ENCODE measurements at places on chromosomes 16 and 17.
A peak's percentile ranks its signal among the peaks of the same experiment; 100 is the strongest.

DNA sequence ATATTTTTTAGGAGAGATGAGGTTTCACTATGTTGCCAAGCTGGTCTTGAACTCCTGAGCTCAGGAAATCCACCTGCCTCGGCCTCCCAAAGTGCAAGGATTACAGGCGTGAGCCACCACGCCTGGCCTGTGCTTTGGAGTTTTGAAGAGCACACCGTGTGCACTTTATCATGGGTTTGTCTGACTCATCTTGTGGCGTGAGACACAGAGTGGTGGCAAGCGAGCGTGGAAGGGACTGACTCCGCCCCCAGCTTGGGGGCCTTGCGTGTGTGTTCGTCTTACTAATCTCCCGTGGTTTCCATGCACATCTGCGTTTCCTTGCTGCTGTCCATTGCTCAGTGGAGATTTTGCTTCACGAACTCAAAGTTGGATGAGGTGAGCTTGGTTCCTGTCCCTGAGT is 22.9 kb downstream of the CRAMP1 start:
- DNase-seq: no peak

- DNase-seq: peak; percentile 16
Observed at GRCh38 chr17:38585056-38585917, 20.5 kb downstream of the SRCIN1 start.

DNA sequence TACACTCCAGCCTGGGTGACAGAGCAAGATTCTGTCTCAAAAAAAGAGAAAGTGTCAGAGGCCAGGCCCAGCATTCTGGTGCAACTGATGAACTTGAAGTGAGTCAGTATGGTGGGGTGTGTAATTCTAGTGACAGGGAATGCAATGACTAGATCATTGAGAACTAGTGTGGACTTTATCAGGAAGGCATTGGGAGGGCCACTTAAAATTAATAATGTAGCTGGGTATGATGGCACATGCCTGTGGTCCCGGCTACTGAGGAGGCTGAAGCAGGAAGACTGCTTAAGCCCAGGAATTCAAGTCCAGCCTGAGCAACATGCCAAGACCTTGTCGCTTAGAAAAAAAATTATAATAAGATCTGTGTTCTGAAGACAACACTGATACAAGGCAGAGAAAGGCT is 90.8 kb downstream of the STX8 start:
- DNase-seq: no peak

DNA sequence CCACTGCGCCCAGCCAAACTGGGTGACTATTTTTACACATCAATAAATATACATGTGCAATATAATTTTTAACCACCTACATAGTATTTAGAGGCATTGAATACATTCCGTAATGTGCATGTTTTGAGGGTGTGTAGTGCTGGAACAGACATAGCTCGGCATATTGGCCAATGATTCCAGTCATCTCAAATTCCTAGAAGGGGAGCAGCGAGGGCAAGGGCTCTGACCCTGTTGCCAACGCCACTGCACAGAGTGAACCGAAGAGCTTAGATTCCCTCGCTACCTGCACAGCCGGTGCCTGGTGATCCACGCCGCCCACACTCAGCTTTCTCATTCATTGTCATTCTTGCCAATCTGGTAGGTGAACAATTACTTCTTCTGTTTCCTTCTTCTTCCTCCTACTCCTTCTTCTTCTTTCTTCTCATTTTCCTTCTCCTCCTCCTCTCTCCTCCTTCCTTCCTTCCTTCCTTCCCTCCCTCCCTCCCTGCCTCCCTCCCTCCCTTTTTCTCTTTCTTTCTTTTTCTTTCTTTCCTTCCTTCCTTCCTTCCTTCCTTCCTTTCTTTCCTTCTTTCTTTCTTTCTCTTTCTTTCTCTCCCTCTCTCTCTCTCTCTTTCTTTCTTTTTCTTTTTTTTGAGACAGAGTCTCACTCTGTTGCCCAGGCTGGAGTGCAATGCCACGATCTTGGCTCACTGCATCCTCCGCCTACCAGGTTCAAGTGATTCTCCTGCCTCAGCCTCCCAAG is 26.3 kb upstream of the ATP2A3 start:
- no peak for DNase-seq

DNA sequence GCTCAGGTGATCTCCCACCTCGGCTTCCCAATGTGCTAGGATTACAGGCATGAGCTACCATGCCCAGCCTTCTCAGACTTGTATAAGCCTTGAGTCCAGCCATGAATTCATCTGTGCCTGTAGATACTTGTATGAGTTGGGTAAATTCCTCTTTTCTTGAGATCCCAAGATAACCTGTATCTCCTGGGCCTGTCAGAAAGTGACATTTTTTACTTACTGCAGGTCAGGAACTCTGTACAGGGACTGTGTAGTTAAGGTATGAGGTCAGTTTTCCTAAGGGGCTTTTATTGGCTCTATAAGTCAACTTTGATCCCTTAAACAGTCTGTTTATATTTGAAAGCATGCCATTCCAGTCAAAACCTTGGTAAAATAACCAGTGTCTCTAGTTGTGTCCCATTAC is 106.3 kb upstream of the HAS3 start:
- DNase-seq: no peak

GRCh38 chr17:59010026-59010425 is 96.7 kb downstream of the TRIM37 start:
- no peak for DNase-seq

GRCh38 chr16:2090777-2091546 is 43.2 kb downstream of the TSC2 start:
- DNase-seq: no peak

GRCh38 chr16:12425134-12425941 is 378.3 kb downstream of the CPPED1 start:
- DNase-seq: no peak

DNA sequence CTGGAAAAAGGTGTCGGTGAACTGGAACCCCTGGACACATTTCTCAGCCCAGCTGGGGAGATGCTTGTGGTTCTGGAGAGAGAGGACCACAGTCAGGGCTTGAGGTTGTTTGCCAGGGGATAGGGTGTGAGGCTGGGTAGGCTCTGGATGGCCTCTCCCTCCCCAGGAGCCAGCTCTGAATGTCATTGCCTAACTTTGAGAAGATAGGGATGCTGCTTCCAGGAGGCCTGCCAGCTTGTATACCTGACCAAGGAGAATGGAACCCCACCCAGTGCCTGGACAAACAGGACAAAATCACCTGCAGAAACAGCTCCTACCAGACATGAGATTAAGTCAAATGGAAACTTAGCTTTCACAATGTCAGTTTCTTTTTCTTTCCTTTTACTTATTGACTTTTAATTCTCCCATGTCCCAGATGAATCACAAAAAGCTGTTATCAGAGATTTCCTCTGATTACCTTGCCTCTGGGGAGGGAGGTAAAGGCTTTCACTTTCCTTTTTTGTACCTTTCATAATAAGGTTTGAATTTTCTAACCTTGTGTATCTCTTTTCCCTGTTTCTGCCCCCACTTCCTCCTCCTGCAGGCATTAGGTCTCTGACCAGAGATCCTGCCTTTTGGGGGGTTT is 29.8 kb upstream of the PLLP start:
- DNase-seq: no peak

GRCh38 chr17:951325-952132 is 28.0 kb downstream of the NXN start:
- DNase-seq: no peak

DNA sequence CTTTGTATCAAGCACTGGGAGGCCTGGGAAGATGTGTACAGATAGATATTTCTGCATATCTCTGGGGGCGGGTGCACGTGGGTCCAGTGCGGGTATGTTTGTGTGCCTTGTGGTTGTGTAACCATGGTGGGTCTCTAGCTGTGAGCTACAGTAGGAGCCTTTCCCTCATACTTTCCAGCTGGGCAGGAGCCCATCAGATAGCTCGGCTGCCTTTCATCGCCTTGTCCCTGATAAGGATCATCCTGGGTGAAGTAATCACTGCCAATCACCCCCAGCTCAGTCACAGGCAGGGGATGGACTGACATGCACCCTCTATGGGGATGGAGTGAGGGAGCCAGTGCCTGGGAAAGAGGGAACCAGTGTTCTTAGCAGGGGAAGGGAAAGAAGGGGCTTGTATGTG is 3.2 kb upstream of the SCRN2 start:
- no peak for DNase-seq

GRCh38 chr16:51159865-51160264 is 8.8 kb upstream of the SALL1 start:
- no peak for DNase-seq

DNA sequence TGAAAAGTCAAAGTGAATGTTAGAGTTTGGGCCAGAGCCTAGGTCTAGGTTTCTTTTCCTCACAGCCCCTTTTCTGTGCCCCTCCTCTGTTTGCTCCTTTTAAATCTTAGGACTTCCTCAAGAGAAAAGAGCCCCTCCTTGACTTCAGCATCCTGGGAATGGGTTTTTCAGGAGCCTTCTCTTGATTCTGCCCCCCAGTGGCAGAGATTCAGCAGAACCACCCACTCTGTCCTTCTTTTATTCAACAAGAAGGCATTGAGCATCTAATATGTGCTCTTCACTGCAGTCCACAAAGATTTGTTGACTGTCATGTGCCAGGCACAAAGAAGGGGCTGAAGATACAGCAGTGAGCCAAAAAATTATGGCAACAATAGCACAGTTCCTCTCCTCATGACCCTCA is 270.8 kb upstream of the CDH5 start:
- no peak for DNase-seq

- DNase-seq: no peak
Observed at GRCh38 chr17:21295036-21295952, 10.8 kb downstream of the MAP2K3 start.

DNA sequence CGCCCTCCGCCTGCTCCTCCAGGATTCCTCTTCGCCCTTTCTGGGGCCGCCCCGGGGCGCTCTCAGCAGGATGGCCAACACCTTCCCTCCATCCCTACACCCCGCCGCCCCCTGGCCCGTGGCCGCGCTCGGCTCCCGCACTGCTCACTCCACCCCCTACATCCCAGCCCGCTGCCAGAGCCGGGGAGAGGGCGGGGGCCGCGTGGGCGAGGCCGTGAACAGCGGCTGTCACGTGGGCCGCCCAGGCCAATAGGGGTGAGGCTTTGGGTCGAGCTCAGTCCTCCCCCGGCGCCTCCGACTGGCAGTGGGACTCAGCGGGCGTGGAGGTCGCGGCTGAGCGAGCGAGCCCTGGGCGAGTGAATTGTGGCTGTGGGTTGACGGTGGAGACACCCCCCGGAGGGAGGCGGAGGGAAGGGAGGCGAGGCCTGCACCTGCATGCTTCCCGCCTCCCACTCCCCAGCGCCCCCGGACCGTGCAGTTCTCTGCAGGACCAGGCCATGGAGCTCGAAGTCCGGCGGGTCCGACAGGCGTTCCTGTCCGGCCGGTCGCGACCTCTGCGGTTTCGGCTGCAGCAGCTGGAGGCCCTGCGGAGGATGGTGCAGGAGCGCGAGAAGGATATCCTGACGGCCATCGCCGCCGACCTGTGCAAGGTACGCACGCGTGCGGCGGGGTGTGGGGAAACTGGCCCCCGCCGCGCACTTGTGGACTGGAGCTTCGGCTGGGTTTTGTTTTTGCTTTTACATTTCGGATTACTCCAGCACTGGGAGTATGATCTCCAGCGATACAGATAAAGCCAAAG is at the start of gene ALDH3A2:
ALDH3A2 (plus strand) TSS at position 277 of the 799 bp plus-strand sequence; CDS start at position 498, 221 bp downstream.
- DNase-seq: peak; percentile 93

DNA sequence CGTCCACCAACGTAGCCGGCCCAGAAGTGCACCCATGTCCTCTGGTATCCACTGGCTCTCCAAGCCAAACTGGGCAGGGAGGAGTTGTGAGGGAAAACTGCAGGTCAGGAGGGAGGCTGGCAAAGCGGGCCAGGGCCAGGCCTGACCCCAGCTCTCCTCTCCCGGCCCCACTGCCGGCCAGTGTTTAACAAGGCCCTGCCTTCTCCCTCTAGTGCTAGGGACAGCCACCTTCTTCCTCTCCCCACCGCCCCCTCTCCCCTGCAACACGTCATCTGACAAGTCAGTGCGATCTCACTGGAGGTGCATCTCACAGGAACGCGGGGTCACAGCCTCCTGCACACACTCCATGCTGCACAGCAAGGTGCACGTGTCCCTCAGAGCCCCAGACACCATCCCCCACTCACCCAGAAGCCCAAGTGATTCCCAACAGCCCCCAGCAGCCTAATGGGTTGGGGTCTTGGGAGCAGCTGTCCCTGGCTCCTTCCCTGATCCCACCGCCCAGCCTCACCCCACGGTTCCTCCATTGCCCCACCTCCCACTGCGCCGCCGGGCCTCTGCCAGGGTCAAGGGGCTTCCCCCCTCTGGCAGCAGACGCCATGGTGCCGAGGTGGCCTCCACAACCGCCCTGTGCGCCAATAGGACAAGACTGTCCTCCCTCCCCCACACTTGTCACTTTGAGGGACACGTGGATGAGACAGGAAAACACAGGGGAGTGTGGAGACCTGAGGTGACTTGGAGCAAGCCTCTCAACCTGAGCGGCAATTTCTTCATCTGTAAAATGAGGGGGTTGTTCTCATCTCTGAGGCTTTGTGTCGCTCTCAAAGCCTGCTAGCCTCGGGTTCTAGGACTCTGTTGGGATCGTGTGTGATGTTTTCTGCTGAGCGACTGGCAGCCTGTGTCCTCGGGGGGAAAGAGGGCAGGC is 1.1 kb upstream of the ACE start:
- no peak for DNase-seq

DNA sequence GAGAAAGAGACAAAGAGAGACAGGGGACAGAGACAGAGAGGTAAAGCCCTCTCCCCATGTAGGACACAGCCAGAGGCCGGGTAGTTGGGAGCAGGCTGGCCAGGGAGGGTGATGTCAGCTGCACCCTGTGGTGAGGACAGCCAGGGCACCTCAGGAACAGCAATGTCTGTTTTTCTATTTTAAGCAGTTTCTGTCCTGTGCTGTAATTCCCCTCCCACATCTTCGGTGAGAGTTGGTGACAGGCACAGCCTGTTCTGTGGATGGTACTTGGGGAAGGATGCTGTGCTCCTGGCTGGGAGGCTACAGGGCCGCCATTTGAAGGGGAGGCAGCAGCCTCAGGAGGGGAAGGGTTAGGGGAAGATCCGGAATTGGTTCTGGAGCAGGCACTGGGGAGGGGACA is 163.5 kb downstream of the SDK2 start:
- DNase-seq: peak; percentile 22

Measured in NCI-H1694 treated with DMSO at 0.1 percent for 48 hours (cell line).